ENCODE measurements at places on chromosomes 4 and X.

DNA sequence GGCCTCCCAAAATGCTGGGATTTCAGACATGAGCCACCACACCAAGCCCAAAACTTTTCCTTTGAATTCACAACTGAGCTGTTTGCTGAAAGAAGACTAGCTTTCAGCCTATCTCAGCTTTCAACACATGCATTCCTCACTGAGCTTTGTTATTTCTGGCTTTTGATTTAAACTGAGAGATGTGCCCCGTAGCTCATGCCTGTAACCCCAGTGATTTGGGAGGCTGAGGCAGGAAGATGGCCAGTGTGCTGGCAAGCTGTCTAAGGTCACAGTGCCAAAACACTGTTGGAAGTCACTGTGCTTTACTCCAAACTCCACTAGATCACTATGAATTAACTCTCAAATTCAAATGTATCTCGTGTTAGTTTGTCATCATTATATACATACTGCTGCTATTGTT is 779.5 kb downstream of the TRIML1 start:
- no peak overlapping the region for H3K4me3 ChIP-seq
- no peaks in the 10 kb centered on the region for H3K27me3 ChIP-seq
- no peak overlapping the region for H3K27ac ChIP-seq
- DNase-seq: no peak
- no peaks in the 10 kb centered on the region for H3K4me1 ChIP-seq

GRCh38 chrX:24377911-24378468 is 17.6 kb downstream of the SUPT20HL1 start:
- no peak for DNase-seq
- peaks cover 11% of the 10 kb centered on the region for H3K27me3 ChIP-seq
- no peak overlapping the region for H3K4me3 ChIP-seq
- no peak overlapping the region for H3K27ac ChIP-seq
- H3K36me3 ChIP-seq: no peaks in the 10 kb centered on the region

GRCh38 chrX:19121898-19122640 is at the start of gene ADGRG2:
Gene ADGRG2 (minus strand): TSS chrX:19122468. CDS start chrX:19068834, 53,634 bp downstream.
- H3K27me3 ChIP-seq: peaks cover 50% of the 10 kb centered on the region
- H3K4me1 ChIP-seq: no peaks in the 10 kb centered on the region
- no peaks in the 10 kb centered on the region for H3K36me3 ChIP-seq
- H3K27ac ChIP-seq: no peak within 1 kb of the TSS

DNA sequence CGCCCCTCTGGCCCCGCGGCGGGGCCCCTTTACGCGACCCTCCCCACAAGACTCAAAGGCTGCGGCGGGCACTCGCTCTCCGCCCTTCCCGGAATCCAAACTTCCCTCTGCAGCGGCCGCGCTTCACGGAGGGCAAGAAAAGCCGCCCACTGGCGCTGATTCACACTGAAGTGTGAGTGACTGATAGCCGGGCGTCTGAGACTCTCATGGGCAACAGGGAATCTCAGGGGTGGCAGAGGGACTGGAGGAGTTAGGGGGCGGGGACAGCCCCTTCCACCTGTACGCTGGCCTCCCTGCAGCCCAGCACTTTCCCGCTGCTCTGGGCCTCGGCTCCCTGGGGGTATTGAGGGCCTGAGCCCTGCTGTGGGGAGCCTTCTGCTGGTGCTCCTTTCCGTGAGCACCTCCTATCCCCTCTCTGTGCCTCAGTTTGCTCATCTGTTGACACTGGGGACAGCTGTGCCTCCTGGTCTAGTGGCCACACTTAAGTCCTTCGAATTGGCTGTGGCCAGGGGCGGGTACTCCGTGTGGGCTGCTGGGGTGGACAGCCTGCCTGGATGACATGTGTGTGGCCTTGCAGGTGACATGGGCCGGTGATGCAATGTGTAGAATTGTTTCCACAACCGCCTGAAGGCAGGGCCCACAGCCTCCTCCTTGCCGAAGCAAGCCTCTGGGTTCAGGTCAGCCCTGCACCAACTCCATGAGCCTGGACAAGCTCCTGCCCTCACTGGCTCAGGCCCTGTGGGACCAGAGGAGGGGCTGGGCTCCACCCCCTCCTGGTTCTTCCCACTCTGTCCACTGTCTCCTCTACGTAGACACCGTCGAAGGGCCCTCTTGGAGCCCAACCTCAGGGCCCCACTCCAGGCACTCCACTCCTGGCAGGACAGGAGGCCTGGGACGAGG is 951 bp downstream of the SH3BP2 start:
- DNase-seq: peak; percentile 42
- peak overlapping the region; percentile 79 for H3K4me3 ChIP-seq
- H3K27me3 ChIP-seq: no peaks in the 10 kb centered on the region
- peaks cover 22% of the 10 kb centered on the region for H3K4me1 ChIP-seq
- no peaks in the 10 kb centered on the region for H3K36me3 ChIP-seq
- no peak overlapping the region for H3K27ac ChIP-seq

DNA sequence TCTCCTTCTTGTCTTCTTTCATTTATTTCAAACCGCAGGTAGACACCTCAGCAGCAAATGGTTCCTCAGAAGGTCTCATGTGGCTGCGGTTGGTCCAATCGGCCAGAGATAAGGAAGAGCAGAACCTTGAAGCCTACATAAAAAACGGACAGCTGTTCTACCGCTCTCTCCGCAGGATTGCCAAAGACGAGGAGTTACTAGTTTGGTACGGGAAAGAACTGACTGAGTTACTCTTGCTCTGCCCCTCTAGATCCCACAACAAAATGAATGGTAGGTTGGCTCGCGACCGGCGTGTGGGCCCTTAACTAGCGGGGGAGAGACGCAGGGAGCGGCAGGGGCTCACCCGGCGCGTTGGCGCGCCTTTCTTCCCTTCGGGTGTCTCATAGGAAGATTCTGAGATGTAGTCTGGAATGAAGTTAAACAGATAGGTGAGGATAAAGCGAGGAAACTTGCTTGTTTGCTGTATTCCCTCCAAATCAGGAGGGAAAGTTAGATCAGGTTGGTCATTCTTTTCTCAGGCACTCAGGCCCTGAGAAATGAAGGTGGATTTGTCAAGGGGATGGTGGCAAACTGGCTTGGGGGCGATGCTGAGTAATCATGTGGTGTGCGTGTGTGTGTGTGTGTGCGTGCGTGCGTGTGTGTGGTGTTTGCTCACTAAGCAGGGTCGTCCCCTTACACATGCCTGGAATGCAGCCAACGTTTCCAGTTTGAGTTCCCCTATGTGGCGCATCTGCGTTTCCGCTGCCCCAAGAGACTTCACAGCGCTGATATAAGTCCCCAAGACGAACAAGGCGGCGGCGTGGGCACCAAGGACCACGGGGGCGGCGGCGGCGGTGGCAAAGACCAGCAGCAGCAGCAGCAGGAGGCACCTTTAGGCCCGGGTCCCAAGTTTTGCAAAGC is 4.2 kb downstream of the PRDM8 start:
- H3K36me3 ChIP-seq: peaks cover 23% of the 10 kb centered on the region
- DNase-seq: peak; percentile 44
- no peak overlapping the region for H3K27ac ChIP-seq
- H3K4me1 ChIP-seq: peaks cover 22% of the 10 kb centered on the region
- H3K27me3 ChIP-seq: peaks cover 64% of the 10 kb centered on the region

DNA sequence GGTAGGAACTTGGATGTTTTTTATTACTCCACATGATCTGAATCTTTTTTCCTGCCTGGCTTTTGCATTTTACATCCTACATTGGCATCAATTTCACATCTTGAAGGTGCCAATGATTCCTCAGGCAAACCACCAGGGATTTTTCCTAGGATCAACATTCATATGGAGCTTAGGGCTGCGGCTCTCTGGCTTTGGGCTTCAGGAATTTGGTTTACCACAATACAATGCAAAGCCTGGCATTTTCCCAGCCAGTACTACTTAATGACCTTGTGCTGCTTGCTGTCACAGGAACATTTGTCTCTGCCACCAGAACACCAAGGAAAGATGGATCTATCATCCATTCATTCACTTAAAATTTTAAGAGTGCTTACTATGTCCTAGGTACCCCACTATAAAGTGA is 180.7 kb downstream of the PDGFC start:
- H3K27ac ChIP-seq: no peak overlapping the region
- H3K4me3 ChIP-seq: no peak overlapping the region
- no peaks in the 10 kb centered on the region for H3K36me3 ChIP-seq
- H3K27me3 ChIP-seq: no peaks in the 10 kb centered on the region
- no peak for DNase-seq

DNA sequence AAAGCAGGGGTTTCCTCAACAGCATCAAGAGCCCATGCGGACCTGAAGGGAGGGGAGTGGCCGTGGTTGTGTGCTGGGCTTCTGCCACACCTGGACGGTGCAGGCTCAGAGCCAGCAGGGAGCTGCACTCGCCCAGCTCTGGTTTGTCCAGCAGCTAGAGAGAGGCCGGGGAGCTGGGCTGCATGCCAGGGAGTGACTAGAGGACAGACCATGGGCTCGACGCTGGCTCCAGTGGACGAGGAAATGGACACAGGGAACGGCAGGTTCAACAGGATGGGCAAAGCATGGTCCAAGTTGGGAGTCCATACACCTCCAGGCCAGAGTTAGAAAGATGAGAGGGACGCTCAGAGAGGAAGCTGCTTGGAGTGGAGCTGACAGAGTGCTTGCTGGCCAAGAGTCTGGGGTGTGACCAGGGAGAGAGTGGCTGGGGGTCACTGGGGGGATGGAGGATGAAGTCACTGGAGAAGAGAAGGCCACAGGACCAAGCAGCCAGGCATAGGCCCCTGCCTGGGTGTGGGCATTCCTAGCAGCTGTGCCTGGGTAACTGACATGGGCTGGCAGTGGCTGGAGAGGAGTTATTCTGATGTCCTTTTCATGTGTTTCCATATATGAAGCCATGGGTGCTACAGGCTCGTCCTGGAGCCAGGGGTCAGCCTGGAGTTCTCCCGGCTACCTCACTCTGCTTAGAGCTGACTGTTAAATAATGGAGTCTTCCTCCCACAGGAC is 42.8 kb downstream of the HTT-AS start:
- no peak overlapping the region for H3K4me3 ChIP-seq
- H3K27me3 ChIP-seq: peaks cover 4% of the 10 kb centered on the region
- no peaks in the 10 kb centered on the region for H3K4me1 ChIP-seq

DNA sequence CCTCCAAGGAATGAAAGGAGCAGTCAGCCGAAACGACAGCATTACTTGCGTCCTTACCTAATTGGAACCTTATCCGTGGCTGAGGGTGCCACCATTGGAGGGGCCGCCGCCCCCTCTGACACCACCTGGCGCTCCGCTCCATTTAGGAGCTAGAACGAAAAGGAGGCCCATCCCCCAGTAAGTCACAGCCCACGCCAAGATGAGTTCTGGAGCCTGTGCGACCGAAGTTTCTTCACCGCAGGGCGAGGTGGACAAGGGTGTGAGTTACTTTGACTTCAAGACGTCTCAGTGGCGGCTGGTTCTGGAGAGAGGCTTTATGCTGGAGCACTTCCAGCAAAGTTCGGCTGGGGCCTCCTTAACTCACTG is 729 bp upstream of the IRF2 start:
- H3K4me3 ChIP-seq: peak overlapping the region; percentile 95
- H3K27ac ChIP-seq: peak overlapping the region; percentile 98
- peak; percentile 67 for DNase-seq
- no peaks in the 10 kb centered on the region for H3K27me3 ChIP-seq
- H3K4me1 ChIP-seq: peaks cover 47% of the 10 kb centered on the region

GRCh38 chrX:51024106-51024696 is 113.7 kb downstream of the BMP15 start:
- no peaks in the 10 kb centered on the region for H3K4me1 ChIP-seq
- no peaks in the 10 kb centered on the region for H3K27me3 ChIP-seq
- no peaks in the 10 kb centered on the region for H3K36me3 ChIP-seq
- H3K27ac ChIP-seq: no peak overlapping the region
- no peak overlapping the region for H3K4me3 ChIP-seq

DNA sequence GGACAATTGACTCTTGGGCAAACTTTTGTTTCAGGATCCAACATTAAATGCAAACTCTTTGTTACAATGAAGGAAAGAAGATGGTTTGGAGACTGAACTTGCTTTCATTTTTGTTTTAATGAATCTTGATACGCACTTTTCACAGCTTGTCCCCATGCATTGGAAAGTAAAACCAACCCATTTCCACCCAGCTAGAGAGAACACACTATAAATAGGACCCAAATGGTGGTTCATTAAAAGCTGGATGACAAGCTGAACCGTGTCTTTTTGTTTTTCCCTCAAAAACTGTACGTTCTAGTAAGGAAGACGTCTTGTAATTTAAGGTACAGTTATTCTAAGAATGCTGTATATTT is 95.3 kb upstream of the EGFL6 start:
- peak overlapping the region; percentile 90 for H3K27ac ChIP-seq
- peaks cover 4% of the 10 kb centered on the region for H3K36me3 ChIP-seq
- peak overlapping the region; percentile 80 for H3K4me3 ChIP-seq
- H3K4me1 ChIP-seq: peaks cover 40% of the 10 kb centered on the region
- no peaks in the 10 kb centered on the region for H3K27me3 ChIP-seq

DNA sequence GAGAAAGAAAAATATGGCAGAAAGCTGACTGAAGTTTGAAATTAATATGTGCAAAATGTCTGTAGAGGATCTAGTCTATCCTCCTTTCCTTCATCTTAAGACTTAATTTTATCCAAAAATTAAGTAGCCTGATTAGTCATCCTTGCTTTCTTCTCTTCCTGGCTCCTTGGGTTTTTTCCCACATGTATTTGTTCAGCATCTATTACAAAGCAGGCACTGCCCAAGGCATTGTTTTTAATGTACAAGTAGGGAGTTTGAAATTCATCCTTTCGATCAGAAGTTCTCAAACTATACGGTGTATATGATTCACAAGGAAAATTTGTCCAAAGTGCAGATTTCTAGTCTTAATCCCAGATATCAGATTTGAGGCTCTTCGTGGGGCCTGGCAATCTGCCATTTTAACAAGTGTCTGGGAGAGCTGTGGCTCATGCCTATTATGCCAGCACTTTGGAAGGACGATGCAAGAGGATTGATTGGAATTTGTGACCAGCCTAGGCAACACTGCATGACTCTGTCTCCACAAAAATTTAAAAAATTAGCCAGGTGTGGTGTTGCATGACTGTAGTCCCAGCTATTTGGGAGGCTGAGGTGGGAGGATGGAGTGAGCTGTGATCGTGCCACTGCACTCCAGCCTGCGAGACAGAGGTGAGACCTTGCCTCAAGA is 19.4 kb upstream of the YTHDC1 start:
- H3K27me3 ChIP-seq: peaks cover 7% of the 10 kb centered on the region
- no peak overlapping the region for H3K4me3 ChIP-seq
- no peak overlapping the region for H3K27ac ChIP-seq
- H3K36me3 ChIP-seq: no peaks in the 10 kb centered on the region

GRCh38 chrX:65667157-65667502 is 324 bp upstream of the MSN start:
- peak overlapping the region; percentile 76 for H3K4me3 ChIP-seq
- DNase-seq: no peak
- H3K27me3 ChIP-seq: no peaks in the 10 kb centered on the region
- H3K4me1 ChIP-seq: peaks cover 31% of the 10 kb centered on the region
- H3K27ac ChIP-seq: peak overlapping the region; percentile 86

Measured in T-helper 2 cell treated with Interferon-gamma antibody and Interleukin-4, amounts not matched to agents 5 μg/mL and 100 μg/mL, for 36 hours (primary cell).